Stromal cell of bone marrow (primary cell): ENCODE measurements at places on chromosomes 7 and 10.

- DNase-seq, result no peak
Observed at GRCh38 chr7:89772276-89772675, 382.0 kb upstream of the STEAP1 start.

GRCh38 chr7:47044625-47045024 lies 537.3 kb downstream of the TNS3 start:
- DNase-seq, result no peak

DNA sequence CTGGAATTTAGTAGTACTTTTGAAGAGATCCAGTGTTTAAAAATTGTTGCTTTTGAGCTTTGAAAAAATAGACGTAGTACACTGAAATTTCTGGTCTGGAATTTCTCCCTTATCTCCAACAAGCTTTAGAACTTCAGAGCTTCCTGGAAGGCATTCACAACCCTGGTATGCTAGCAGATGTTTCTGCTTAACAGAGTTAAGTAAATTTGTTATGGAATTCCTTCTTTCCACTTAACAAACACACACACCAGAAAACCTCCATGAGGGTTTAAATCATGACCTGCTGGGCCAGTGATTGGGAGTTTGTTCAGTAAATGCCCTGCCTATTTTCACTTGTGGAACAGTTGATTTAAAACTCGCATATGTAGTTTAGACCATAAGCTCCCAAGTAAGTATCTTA lies 13.7 kb downstream of the ASB15 start:
- DNase-seq, result peak; percentile 5

GRCh38 chr7:55224111-55224510 lies 141.0 kb upstream of the LANCL2 start:
- no peak for DNase-seq

DNA sequence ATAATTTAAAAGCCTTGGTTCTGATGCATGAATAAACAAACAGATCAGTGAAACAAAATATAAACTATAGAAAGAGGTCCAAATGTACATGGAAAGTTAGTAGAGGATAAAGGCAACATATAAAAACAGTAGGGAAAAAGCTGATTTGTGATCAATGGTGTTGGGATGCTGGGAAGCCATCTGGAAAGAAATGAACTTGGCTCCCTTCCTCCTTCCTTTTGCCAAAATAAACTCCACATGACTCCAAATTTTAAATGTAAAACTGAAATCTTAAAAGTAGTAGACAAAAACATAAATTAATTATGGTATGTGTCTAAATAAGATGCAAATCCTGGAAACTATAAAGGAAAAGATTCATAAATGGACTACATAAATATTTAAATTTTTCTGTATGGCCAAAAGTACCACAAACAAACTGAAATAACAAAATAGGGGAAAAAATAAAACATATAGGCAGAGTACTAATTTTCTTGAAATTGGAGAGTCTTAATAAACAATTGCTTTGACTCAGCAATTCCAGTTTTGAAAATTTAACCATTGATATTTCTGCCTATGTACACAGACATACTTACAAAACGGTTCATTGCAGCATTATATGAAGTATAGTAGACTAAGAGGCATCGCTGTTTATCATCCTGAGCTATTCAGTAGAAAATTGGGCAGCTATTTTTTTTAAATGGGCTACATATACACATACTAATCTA lies 77.0 kb upstream of the TRIM24 start:
- no peak for DNase-seq

DNA sequence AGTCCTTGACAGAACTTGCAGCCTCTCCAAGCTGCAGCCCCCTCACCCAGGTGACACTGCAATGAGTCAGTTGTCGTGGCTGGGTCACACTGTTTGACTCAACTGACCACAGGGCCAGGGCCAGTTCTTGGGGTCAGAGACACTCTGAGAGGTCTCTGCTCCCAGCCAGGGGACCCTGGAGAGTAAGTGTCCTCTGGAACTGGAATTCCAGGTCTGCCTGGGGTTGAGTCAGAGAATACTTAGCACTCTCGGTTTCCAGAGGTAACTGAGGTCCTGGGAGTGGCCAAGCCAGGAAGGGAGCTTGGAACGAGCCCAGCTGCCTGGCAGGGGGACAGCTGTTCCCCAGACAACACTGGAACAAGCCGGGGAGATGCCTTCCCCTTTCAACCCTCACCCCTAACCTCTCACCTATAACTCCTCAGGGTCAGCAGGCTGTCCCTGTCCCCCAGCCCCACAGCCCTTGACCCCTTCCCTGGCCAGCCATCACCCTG lies 2.2 kb upstream of the MYL10 start:
- DNase-seq, result no peak

- DNase-seq, result no peak
Observed at GRCh38 chr7:6444516-6445269, 3.1 kb downstream of the DAGLB start.

DNA sequence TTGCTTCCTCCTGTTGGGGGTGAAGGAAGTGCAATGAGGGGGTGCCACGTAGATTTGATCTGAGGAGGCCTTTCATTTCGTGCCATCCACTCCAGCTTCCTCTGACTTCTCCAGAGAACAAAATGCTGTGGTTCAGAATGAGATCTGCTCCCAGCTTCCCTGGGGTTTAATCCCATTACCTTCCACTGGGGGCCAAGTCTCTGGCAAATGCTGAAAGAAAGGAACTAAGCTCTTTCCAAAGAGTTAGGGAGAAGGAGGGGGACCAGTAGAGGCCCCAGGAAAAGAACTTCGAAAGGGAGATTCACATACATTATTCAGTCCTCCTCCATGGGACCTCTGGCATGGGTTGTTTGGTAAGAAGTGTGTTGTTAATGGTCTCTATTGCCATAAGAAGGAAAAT lies 727.0 kb downstream of the TYW1 start:
- no peak for DNase-seq

DNA sequence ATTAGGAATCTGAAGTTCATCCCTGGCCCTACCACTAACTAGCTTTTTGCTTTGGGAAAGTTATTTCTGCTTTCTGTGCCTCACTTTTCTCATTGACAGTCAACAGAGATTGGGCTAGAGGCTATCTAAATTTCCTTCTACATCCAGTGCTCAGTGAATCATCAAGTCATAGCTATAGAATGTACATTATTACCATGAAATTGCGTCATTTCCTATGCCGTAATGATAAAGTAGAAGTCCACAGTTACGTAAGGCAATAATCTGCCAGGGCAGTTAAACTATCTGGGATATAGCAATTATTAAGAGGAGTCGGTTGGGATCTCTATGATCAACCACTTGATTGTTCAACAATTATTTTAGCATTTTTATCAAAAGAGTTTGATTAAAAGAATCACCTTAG lies 64.4 kb downstream of the ITGB8 start:
- no peak for DNase-seq

DNA sequence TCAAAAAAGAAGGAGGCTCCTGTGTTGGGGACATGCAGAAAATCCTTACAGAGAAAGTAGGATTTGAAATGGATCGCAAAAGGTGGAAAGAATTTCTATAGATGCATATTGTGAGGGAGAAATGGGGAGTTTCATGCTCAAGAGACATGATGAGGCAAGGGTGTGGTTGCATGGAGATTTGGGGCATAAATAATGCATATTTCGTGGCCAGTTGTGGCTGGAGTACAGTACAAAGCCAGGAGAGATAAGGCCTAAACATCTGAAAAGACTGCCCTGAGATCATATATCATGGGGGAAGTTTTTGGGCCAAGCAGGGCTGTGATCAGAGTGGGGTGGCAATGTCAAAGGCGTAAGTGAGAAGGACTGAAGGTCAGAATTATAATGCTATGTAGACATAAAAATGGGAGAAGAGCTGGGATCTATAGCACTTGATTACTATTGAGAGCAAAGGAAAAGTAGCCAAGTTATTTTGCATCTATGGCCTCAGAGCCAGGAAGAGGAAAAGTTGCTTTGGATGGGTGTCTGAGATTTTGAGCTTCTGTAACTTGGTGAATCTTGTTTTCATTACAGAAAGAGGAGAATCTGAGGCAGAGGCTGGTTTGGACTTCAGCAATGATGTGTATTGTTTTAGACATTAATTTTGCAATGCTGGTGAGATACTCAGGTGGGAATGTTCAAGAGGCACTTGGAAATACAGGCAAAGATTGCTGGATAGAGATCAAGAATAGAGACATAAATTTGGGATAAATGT lies 166.6 kb downstream of the INHBA start:
- DNase-seq, result no peak

DNA sequence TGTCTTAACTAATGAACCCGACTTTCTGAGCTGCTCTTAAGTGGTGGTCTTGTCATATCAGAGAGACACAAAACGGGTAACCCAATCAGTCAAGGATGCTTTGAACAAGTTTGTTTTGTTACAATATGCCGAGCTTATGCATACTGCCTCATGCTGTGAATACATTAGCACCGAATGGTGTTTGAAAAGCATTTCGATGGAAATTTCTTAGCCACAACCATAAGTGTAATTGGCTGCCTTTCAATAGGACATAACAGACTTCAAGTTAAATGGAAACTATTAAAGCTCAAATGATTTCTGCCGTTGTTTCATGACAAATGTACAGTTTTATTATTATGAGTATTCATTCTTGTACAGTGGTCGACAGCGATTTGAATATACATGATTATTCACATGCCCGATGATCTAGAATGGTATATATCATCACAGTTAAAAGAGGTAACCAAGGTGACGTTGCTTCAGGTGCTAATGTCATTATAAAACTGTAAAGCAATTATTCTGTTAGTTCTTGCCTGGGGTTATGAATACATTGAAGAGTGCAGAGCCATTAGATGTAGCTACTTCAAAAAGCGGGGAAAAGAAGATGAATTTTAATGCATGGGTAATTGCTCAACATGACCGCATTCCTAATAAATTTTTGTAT lies 118.8 kb downstream of the EBF3 start:
- no peak for DNase-seq

DNA sequence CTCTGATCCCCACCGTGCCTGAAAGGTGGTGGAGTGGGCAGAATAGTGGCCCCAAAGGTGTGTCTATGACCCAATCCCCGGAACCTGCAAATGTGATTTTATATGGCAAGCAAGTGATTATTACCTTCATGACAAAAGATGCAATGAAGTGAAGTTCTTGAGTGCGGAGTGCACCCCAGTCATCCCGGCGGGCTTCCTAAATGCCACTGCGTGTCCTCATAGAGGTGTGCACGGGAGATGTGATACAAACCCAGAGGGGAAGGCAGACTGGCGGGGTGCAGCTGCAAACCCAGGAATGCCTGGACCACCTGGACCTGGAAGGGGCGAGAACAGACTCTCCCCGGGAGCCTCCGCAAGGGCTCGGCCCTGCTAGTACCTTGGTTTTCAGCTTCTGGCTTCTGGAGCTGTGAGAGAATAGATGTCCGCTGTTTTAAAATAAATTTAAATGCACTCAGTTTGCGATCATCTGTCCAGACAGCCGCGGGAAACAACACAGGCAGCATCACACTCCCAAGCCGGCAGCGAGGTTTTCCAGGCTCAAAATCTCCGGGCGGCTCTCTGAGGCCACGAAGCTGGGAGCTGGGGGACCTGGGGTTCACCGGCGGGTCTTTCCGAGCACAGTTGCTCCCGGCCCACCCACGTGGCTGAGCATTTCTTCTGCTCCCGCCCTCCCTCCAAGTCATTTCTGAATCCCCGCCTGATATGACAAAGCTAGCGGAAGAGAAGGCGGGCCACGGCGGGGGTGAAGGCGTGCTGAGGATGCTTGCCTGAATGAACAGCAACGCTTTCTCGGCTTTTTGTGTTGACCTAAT lies 50.4 kb upstream of the EBF3 start:
- no peak for DNase-seq

GRCh38 chr10:78205457-78206016 lies 171.9 kb downstream of the RPS24 start:
- no peak for DNase-seq

DNA sequence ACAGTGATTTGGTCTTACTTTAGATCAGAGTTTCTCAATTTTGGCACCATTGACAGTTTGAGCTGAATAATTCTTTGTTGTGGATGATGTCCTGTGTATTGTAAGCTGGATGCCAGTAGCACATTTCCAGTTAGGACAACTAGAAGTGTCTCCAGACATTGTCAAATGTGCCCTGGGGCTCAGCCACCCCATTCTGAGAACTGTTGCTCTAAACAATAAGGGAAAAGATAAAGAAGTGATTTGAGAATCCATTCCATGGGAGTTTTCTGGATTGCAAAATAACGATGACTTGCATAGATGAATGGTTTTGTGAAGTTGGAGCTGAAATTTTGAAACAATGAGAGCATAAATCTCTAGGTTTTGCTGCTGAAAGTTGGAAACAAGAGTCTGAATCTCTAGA lies 44.6 kb downstream of the NUP205 start:
- no peak for DNase-seq

DNA sequence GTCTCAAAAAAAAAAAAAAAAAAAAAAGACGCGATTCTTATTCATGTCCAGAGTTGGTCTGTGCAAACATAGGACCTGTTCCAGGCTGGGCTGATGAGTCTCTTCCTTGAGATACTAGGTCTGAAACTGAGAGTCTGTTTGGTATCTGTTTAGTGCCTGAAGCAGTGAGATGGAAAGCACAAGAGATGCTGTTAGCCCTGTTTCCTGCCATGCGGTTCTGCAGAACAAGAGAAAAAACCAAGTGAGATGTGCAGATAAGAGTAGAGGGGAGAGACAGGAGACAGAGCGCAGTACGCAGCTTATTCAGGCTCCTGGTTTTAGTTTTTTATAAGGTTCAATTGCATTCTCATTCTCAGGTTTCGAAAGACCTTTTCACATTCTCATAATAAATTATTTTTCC lies 85.8 kb upstream of the PRKCQ start:
- DNase-seq, result no peak

DNA sequence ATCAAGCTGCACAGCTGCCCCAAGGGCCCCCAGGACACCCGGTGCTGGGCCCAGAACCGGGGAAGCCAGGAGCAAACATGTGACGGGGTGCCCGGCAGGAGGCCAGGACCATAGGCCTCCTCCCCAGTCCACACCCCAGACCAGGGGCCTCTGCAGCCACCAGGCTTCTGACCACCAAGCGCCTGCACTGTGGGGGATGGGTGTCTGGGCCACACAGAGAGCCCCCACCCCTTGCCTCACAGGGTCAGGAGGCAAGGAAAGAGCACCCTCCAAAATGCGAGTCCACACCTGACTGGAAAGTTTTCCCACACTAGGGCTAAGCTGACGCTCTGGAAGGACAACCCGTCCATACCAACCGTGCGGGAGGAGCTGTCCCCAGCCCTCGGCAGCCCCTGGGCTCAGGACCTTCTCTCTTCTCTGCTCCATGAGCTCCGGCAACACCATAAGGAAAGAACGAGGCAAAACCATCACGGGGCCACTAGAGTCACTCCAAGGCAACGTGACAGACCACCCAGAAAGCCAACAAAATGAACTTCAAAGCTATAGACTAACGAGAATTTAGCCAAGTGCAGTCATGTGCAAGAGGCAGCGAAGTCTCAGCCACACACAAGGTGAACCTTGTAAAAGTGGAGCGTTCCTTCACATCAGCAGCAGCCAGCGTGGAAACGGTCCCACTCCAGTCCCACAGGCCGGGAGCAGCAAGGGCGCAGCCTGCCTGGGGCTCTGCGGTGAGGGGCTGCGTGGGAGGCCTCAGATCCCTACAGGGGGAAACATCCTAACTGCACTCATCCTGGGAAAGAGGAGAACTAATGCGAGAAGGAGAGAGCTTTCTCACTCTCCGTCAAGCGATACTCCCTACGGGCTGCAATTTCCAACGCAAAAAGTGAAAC lies 5.1 kb downstream of the STK32C start:
- DNase-seq, result no peak

GRCh38 chr7:113143486-113144257 lies 25.3 kb upstream of the SMIM30 start:
- DNase-seq, result no peak

GRCh38 chr7:93031795-93032194 lies 86.0 kb downstream of the SAMD9 start:
- no peak for DNase-seq

- DNase-seq, result no peak
Observed at GRCh38 chr10:22537810-22538209, 176.6 kb downstream of the PIP4K2A start.

- peak; percentile 74 for DNase-seq
Observed at GRCh38 chr7:71633551-71634008, 501.6 kb downstream of the GALNT17 start.
